ENCODE measurements at places on chromosomes 3 and 15.

DNA sequence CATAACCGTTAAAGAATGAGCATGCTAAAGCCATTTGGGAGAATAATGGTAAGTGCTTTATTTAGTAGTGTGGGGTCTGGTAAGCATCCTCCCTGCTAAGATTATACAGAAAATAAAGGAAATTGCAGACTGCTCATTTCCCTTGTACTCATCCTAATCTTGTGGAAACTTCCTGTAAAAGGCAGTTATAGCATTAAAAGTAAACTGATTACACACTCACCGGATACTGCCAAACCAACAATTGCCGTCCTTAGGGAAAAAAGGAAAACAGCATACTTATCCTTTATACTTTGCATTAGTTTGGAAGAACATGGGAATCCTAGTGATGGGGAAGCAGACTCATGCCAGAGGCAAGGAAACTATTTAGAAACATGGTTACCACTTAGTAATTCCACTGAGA lies 5.3 kb upstream of the SPRED1 start:
- no peak for DNase-seq

DNA sequence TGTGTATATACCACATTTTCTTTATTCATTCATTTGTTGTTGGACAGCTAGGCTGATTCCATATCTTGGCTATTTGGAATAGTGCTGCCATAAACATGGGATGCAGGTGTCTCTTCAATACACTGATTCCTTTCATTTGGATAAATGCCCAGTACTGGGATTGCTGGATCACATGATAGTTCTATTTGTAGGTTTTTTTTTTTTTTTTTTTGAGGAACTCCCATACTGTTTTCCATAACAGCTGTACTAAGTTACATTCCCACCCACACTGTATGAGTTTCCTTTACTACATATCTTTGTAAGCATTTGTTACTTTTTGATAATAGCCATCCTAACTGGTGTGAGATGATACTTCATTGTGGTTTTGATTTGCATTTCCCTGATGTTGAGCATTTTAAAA lies 437.7 kb downstream of the DIPK2A start:
- no peak for DNase-seq

GRCh38 chr15:99095626-99096025 lies 9.3 kb upstream of the SYNM start:
- DNase-seq, result no peak

DNA sequence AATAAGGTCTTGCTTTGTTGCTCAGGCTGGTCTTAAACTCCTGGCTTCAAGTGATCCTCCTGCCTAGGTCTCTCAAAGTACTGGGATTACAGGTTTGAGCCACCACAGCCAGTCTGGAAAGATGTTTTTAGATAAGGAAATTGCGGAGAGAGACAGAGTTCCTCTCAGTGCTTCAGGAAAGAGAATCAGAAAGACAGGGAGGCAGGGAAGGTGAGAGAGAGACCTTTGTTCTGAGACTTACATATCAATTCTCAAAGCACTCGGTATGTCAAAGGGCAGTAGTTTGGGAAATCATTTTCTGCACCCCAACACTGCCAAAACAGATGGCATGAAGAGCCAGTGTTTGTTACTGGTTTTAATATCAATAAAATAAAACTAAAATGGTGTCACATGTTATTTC lies 13.1 kb upstream of the GCNT3 start:
- no peak for DNase-seq

DNA sequence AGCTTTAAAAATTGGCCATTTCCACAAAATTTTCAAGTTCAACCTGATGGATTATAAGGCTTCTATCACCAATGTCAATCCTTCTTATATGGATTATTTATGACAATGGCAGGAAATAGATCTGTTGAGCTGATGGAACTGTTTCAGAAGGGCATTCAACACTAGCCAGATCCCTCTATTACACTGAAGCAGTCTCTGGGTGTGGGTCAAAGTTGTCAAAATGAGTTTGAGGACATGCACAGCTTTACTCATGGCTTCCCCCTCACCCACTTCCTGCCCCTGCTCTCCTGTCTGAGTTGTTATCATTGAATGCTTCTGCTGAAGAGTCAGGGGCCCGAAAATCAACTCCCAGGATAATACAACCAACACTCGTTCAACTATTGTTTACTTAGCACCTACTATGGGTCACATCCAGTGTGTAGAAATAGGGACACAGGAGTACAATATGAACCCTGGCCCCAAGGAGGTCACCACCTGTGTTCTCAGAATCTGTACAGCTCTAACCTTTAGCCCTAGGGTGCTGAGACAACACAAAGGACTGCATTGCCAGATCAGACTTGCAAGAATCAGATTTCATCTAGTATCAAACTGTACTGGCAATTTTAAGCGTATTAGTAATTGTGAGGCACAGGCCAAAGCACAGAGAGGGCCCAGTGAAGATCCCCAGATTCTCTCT lies 41.7 kb upstream of the FAM3D start:
- no peak for DNase-seq

GRCh38 chr3:49511639-49512038 lies 41.6 kb downstream of the DAG1 start:
- no peak for DNase-seq

GRCh38 chr3:23324745-23325144 lies 121.6 kb downstream of the UBE2E2 start:
- DNase-seq, result peak; percentile 37

DNA sequence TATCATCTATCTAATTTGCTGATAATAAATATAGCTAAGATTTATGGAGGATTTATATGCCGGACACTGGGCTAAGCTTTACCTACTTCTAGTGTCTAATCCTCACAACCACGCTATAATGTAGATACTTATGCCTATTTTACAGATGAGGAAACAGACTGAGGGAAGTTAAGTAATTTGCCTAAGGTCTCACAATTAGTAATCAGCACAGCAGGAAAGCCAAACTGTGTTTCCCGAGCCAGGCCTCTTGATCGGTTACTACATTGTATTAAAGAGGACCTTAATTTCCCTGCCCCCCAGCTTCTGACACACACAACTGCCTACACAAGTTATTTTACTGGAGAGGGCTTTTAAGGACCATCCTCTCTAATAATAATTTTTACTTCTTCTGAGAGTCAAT lies 40.9 kb downstream of the ONECUT1 start:
- no peak for DNase-seq

- no peak for DNase-seq
Measured at GRCh38 chr15:60057554-60057953, 53.4 kb downstream of the FOXB1 start.

DNA sequence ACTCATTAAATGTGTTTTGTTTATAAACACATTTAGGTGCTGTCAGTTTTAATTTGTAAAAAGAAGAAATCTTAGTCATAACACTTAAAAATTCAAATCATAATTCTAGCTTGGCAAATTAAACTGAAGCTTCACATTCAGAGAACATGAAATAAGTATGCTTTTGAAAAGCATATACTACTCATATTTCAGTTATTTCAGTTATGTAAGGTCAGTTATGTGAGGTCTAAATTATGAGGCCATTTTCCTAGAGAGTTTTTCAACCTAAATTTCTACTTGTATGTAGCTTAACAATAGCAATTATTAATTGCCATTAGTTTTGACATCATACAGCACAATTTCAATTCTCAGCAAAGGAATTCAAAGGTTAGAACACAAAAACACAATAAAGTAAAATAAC lies 465.0 kb downstream of the PLOD2 start:
- no peak for DNase-seq

DNA sequence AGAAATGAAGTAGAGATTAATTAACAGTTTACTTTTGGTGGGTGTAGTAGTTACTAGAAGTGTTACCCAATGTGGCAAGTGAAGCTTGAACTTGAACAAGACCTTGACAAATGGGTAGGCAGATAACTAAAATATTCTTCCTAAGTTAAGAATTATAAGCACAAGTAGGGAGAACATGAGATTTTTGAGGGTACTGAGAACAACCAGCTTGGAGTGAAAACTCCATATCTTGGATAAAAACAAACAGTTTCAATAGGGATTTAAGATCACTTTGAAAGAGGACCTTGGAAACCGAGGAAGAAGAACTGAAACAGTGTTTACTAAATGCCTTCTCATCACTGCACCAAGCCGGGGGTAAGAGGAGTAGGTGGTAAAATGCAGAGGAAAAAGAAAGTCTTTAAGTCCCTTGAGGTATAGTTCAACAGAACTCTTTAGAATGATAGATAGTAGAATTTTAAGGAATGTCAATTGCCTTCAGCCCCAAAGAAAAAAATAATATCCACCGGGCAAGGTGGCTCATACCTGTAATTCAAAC lies 496.7 kb downstream of the NAALADL2 start:
- DNase-seq, result no peak

GRCh38 chr15:77631745-77632533 lies 773 bp downstream of the LINGO1 start:
- DNase-seq, result no peak

DNA sequence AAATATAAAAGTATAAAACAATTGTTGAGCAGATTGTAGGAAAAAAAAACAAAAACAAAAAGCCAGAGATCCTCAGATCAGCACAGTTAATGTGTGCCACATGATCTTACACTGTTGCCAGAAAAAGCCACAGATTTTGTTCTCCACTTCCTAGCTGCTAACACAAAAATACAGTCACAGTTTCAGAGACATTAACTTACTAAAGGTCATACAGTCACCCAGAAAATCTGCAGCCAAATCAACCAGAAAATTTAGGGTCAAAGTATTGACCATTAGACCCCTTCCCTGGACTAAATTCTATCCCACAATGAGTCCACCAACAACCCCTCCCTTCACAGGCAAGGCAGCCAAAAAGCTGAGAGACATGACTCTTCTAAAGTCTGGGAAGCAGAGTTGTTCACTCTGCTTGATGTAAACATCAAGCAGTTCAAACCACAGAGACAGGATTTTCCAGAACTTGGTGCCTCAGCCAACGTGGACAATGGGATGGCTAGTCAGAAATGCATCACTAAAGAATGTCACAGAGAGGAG lies 59.1 kb downstream of the SST start:
- DNase-seq, result no peak

DNA sequence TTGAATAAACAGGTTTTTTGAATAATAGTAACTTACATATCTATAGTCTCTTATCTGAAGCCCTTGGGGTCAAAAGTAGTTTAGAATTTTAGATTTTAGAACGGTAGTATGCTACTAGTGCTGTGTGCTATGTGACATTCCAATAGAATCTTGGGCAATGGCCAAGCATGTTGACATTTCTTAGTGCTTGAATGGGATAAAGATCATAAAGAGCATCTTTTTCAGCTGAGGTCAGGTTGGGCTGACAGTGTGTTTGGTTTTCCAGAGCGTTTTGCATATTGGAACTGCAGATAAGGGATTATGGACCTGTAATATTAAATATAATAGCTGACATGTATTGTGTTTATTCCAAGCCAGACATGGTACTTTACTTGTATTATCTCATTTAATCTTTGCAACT lies 32.1 kb downstream of the CNTN4 start:
- no peak for DNase-seq

DNA sequence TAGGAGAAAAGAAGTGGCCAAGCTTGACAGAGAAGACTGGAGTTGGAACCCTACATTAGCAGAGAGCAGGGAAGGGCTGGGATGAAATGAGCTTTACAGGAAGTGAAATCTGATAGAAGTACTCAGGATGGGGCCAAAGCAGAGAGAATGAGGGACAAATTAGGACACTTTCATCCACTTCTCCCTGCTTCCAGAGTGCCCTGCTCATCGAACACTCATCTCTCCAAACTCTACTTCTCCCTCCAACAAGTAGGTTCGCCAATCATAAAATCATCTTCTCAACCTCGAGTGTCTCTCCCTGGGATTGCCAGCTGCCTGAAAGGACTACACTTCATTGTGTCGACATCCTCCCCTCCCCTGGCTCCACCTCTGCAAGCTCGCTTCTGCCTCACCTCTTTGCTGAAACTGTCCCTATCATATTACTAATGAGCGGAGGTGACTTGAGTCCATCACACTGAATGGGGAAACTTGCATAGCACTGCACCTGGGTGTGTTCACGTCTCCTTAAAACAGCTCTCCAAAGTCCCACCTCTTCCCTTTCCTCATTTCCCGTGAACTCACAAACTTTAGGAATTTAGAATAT lies 365.8 kb downstream of the FOXP1 start:
- DNase-seq, result no peak

DNA sequence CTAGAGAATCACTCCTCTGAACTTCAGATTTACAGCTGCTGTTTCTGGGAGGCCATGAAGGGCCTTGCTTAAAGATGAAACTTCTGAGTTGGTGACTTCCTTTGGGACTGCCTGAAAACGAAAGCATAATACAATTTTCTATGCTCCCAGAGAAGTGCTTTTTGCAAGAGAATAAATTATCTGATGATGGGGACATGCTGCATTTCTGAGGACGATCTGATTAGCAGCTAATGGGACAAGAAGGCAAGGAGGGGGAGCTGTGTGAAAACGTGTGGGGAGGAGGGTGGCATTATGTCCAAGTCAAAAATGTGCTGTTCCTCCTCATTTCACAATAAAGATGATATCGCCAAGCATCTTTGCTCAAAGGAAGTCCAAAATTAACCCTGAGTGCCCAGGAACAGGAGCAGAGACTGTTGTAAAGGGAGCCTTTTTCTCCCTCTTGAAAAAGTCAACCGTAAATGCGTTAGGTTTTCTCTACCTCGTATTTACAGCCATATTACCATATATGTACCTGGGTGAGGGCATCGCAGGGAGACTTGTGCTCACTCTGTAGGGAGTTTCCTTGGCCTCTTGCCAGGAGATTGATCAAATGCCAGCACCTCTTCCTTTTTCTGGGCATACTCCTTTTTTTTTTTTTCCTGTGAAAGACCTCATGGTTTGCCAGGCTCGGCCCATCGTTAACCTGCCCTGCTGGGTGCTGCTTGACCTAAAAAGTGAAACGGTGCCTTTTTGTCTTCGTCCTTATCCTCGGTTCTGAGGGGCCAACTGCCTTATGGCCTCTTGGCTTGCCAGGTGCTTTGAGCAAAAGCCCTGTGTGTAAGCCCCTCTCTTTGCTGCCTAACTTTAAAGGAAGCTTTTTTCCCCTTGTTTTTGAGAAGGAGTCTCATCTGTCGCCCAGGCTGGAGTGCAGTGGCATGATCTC lies 11.5 kb downstream of the ITPR1 start:
- DNase-seq, result no peak

GRCh38 chr3:115321400-115321805 lies 174.3 kb upstream of the ZBTB20 start:
- DNase-seq, result no peak

DNA sequence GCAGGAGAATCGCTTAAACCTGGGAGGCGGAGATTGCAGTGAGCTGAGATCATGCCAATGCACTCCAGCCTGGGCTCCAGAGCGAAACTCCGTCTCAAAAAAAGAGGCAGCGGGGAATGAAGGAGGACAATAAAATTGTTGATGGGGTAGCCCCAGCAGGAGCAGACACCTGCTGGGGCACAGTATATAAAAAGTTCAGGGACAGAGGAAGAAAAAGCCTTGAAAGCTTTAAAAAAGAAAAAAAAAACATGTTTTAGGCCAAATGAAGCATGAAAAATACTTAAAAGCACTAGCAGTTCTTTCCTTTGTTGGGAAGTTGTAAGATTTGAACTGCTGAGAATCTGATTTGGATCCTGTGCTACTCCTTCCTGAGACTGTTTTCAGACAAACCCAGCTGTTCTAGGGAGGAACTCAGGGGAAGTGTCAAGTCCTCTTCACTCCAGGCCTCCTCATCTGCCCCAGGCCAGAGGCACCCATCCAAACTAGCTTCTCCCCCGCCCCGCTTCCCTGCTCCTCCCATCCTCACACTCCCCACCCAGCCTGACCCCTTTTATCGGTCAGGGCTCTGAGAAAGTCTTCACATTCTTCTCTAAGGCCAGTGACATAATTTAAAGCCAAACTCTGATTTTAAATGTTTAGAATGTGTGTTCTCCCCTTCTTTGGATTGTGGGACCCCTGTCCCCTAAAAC lies 4.9 kb downstream of the IL17RD start:
- DNase-seq, result no peak

Measured in ACHN (cell line).